GOT3 (cell line): ENCODE measurements at places on chromosomes 7 and 10.

DNA sequence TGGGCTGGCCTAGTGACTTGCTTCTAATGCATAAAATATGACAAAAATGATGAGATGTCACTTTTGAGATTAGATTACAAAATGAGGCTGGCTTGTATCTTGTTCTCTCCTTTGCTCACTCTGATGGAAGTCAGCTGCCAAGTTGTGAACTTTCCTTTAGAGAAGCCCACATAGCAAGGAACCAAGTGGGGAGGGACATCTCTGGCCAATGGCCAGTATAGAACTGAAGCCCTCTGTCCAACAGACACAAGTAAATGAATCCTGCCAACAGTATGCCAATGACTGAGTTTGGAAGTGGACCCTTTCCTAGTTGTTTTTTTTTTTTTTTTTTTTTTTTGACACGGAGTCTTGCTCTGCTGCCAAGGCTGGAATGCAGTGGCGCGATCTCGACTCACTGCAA is 3.3 kb downstream of the ZC3HC1 start:
- no peak for DNase-seq

- no peak for DNase-seq
Observed at GRCh38 chr10:100878291-100878910, 34.4 kb upstream of the SLF2 start.

DNA sequence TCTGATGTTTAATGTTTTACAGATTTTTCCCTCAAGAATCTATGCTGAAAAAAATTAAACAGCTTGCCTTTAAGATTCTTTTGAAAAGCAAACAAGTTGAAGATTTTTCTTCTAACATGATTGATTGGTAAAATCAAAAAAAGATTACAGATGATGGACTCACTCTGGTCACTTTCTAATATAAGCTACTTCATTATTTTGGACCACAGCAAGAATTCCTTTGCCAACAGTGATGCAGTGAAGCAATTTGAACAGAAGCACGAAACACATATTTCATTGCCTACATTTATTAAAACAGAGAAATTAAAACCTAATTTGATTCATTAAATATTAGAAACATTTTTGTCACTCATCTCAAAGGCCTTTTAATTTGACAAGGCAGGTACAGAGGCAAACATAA is 82.1 kb upstream of the SGCE start:
- no peak for DNase-seq

DNA sequence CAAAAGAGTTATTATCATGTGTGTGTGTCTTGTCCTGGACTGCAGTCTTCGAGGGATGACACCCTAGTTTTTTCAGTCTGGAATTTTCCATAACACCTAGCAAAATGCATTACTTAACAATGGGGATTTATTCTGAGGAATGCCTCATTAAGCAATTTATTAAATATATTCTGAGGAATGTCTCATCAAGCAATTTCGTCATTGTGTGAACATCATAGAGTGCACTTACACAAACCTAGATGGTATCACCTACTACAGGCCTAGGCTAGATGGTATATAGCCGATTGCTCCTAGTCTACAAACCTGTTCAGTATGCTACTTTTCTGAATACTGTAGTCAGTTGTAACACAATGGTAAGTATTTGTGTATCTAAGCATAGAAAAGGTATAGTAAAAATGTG is 1.1 kb upstream of the STEAP4 start:
- DNase-seq: no peak

DNA sequence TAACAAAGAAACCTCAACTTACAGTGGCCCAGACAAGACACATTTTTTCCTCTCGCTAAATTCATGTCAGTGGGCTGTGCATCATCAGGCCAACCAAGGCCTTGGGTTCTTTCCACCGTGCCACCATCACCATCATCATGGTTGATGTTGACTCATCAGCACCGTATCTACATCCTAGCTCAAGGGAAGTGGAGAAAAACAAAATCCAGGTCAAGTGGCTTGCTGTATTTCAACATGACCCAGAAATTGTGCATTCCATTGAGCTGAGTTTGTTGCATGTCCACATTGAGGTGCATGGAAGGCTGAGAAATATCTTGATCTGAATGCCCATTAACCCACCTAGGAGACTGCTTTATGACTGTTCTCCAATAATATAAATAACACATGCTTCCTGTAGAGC is 312.4 kb upstream of the CDC14C start:
- no peak for DNase-seq

DNA sequence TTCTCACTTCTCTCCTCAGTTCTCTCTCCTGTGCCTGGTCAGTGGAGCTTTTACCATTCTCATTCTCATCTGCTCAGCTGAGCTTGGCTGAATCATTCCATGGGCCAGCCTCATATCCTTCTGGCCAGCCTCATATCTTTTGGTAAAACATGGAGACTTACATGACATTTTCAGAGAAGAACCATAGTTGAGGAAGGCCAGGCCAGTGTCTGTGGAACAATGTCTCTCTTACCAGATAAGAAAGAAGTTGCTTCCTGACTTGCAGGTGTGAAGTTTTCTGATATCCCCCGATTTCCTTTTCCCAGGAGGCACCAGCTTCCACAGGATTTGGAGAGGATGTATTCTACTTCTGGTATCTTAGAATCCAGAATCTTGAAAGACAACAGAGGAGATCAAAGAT is 24.7 kb downstream of the ST7 start:
- DNase-seq: no peak

DNA sequence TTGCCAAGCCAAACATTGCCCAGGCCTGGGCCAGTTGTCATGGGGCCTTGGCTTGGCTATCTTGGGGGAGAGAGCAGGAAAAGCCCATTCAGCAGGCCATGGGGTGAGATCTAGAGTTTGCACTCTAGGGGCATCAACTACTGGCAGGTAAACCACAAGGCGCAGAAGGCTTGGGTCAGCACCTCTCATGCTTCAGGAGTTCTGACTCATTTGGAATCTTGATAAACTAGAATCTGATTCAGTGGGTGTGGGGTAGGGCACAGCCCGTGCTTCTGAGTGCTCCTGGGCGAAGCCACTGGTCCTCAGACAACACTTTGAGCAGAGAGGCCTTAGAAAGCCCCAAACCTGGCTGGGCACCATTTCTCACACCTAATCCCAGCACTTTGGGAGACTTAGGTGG is 81.1 kb downstream of the RGS10 start:
- DNase-seq: no peak

DNA sequence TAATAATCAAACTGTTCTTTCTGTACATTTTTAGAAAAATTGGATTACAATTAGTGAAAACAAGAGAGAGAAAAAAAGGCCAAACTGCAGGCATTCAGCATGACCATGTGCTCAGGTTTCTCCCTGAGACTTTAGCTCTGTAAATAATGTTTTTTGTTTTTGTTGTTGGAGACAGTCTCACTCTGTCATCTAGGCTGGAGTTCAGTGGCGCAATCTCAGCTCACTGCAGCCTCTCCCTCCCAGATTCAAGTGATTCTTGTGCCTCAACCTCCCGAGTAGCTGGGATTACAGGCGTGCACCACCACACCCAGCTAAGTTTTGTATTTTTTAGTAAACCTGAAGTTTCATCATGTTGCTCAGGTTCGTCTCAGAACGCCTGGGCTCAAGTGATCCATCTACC is 23.0 kb downstream of the BZW2 start:
- DNase-seq: no peak

- DNase-seq: no peak
Observed at GRCh38 chr10:71703577-71703976, 16.0 kb downstream of the C10orf105 start.

GRCh38 chr7:95919556-95919955 is 147.2 kb downstream of the DYNC1I1 start:
- no peak for DNase-seq

DNA sequence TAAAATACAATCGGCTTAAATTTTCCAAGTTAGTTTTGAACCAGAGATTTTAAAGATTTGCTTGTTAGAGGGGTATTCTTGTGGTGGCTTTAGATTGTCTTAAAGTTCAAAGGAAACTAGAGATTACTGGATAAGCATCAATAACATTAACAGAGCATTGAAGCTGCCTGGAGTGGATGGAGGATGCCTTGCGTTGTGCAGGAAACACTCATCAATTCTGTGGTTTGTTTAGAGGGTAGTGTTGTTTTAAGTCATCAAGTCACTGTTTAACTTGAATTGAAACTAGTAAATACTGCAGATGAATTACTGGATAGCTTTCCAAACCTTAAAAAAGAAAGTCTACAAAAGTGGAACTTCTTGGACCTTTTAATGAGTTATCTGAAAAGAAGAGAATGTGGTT is 218.6 kb downstream of the CELF2 start:
- no peak for DNase-seq

DNA sequence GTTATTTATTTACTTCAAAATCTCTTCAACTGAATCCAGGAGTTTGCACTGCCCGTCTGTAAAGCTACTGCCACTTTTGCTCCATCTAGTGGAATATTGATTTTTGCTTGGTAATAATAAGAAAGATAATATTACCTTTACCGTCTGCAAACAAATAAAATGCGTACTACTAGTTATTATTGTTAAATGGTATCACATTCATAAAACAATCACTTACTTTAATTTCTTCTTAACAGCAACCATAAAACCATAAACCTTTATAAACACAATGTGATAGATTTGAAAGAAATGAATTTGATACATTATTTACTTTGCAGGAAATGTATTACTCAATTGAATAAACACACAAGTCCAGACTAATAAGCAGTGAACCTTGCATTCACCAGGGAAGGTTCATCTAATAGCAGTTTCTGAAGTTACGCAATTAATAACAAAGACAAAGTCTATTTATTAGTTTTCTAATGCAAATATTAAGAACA is 6.4 kb downstream of the AGMO start:
- no peak for DNase-seq

DNA sequence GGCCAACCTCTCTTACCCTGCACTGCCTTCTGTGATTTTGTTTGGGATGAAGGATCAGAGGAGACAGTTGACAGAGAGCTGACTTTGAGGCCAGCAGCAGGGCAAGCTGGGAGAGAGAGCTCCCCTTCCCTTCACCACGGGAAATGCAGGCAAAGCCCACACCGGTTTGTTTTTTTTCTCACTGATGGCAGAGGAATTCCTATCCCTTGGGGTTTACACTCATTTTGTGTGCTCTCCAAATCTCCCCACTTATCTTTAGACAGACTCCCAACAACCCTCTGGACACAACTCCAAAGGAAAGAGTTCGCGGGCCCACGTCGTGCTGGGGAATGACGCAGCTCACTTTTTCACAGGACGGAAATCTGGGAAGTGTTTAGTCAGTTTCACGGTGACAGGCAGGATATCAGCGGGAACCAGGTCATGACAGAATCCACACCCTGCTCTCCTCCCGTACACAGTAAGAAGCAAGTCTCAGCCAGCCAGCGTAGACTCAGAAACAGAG is 68.3 kb upstream of the FAM171A1 start:
- DNase-seq: no peak

DNA sequence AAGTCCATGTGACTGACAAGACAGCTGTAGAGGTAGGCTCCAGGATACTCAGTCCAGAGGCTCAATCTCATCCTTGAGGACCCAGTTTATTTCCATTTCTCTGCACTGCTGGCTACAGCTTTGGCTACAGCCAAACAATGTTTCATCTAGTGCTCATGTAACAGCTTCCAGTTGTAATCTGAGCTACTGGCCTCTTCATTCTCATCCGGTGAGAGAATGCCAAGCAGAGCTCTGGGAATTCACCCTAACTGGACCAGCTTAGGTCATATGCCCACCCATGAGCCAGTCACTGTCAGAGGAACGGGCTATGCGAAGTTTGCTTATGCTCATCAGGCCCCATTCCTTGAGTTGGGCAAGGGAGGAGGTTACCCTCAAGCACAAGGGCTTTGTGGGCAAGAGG is 192.9 kb downstream of the EVX1 start:
- no peak for DNase-seq

- DNase-seq: no peak
Observed at GRCh38 chr7:16697507-16698199, 51.7 kb downstream of the BZW2 start.

DNA sequence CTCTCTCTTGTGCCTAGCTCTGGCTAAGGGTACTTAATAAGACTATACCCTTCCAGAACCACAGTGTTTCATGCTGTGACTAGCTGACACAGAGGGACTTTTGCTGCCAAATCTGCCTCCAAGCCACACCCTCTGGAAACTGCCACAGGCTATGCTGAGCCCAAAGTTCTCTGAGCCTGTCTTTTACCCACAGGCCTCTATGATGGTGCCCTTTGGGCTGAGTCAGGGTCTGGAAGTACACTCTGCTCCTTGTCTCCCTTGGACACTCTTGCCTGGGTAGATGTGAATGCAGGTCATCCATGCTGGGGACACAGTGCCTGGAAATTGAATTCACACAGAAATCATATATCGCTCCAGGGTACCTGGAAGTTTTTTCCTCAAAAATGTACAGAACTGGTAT is 22.6 kb downstream of the DYDC1 start:
- DNase-seq: no peak

DNA sequence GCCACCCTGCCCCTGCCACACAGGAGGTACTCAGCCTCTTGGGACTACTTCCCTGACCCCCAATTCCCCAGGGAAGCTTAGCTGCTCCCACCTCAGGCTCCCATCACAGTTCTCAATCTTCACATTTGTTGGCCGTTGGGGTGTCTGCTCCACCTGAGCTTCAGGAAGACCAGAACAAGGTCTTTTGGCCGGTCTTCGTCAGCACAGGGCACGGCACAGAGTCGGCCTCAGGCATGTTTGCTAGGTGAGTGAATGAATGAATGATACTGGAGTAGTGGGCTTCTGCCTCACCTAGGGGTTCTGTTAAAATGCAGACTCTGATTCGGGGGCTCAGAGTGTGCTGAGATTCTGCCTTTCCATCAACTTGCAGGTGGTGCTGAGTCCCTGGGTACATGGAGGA is 20.3 kb downstream of the GPRIN2 start:
- no peak for DNase-seq

GRCh38 chr7:92987538-92987937 is 130.2 kb downstream of the SAMD9 start:
- no peak for DNase-seq

- DNase-seq: no peak
Observed at GRCh38 chr7:155338632-155339320, 41.1 kb downstream of the INSIG1 start.

- DNase-seq: no peak
Observed at GRCh38 chr7:39663263-39663662, 39.9 kb downstream of the RALA start.

GRCh38 chr7:34365611-34366010 is 292.4 kb upstream of the NPSR1 start:
- no peak for DNase-seq

GRCh38 chr7:134477954-134478353 is 19.1 kb upstream of the AKR1B1 start:
- no peak for DNase-seq

GRCh38 chr10:110651044-110651958 is 7.2 kb downstream of the RBM20 start:
- no peak for DNase-seq

DNA sequence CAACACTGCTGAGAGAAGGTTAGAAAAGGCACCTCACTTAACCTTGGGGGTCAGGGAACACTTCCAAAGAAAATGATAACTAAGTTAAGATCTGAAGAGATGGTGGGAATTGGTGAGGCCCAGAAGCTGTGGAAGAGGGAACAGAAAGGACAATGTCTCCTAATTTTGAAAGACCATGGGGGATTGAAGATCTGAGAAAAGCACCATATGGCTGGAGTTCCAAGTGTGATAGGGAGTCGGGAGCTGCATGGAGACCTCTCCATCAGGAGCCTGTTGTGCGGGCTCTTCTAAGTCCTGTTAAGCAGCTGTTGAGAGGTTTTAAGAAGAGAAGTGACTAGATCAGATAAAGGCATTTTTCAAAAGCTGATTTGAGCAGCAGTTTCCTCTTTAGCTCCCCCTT is 254.3 kb downstream of the CDK14 start:
- no peak for DNase-seq

- DNase-seq: no peak
Observed at GRCh38 chr7:87960239-87960638, 26.2 kb downstream of the ADAM22 start.

GRCh38 chr10:79241990-79242619 is 105.2 kb upstream of the PPIF start:
- no peak for DNase-seq

- DNase-seq: no peak
Observed at GRCh38 chr7:96144260-96144526, 177.7 kb downstream of the SLC25A13 start.
